ENCODE measurements at places on chromosomes 3 and 15.

DNA sequence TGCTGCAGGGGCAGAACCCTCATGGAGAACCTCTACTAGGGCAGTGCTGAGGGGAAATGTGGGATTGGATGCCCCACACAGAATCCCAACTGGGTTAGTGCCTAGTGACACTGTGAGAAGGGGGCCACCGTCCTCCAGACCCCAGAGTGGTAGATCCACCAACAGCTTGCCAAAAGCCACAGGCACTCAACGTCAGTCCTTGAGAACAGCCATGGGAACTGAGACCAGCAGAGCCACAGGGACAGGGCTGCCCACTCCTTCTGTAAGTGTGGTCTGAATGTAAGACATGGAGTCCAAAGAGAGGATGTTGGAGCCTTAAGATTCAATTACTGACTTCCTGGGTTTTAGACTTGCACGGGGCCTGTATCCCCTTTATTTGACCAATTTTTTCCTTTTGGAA lies 1451.5 kb downstream of the SI start:
- no peak for DNase-seq

- DNase-seq, result no peak
Measured at GRCh38 chr15:63223463-63223862, 34.1 kb downstream of the RAB8B start.

- DNase-seq, result peak; percentile 71
Measured at GRCh38 chr15:72117486-72118016, 399 bp downstream of the MYO9A start.

- DNase-seq, result no peak
Measured at GRCh38 chr3:13771496-13771895, 108.4 kb downstream of the WNT7A start.

DNA sequence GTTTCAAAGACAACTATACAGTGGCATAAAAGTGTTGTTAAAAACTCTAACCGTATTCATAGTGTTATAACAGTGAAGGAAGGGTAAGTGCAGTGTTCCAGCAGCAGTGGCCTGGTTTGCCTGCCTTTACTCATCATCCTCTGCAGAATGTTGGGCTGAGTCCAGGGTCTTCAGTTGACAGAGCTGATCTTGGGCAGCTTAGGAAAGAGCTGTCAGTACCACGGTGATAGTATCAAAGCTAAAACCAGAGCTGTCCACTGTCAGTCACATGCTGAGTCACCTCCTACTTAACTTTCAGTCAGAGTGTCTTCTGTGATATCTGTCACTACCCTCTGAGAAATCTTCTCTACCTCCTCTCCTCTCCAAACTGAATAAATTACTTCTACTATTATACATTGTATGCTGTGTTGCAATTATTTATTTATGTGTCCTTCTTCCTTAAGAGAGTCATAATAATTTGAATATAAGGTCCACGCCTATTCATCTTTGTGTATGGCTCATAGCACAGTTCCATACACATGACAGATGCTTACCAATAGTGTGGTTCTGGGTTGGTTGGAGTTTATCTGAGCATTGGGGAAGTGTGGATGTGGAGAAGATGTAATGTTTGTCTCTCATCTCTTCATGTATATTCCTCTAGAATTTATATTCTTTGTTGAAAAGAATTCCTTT lies 242.1 kb downstream of the ZIC1 start:
- DNase-seq, result no peak

- no peak for DNase-seq
Measured at GRCh38 chr3:30713885-30714503, 107.6 kb downstream of the TGFBR2 start.

DNA sequence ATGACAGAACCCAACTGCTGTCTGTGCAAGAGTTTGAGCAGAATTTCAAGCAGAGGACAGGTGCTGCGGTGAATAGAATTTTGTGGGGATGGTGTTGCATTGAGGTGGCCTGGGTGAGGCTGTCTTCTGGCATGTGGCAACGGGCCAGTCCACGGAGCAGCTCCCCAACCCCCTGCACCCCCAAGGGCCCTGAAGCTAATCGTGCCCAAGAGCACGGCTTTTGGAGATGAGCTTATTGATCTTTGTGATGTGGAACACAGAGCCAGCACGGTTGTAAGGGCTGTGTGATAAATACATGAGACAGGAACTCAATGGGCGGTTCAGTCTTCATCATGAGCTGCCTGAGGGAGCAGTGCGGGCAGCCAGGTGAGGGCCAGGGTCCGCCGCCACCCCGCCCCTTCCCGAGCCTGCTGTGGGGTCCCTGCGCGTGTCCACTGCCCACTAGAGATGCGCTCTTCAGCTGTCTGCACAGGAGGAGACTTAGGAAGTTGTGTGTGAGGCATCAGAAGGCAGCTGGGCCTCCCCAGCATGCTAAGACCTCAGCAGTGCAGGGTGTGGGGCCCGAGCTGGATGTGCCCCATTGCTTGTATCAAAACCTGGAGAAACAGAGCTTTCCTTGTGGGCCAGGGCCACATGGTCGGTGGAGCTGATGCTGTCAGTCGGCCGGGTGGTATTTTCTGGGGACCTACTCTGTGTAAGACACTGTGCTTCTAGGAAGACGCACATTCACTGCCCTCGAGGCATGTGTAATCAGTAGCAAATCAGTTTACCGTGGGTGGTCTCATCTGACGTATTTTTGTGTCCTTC lies 90.5 kb downstream of the CHRNA7 start:
- DNase-seq, result no peak

- no peak for DNase-seq
Measured at GRCh38 chr3:4419920-4420319, 47.1 kb downstream of the SUMF1 start.

GRCh38 chr3:150844484-150844883 lies 60.8 kb downstream of the MINDY4B start:
- no peak for DNase-seq

GRCh38 chr3:100546020-100546744 lies 53.8 kb downstream of the TMEM45A start:
- DNase-seq, result no peak

- DNase-seq, result no peak
Measured at GRCh38 chr15:90145259-90145658, 43.0 kb upstream of the IDH2 start.

GRCh38 chr3:100401674-100402041 lies 319 bp downstream of the LNP1 start:
- no peak for DNase-seq

DNA sequence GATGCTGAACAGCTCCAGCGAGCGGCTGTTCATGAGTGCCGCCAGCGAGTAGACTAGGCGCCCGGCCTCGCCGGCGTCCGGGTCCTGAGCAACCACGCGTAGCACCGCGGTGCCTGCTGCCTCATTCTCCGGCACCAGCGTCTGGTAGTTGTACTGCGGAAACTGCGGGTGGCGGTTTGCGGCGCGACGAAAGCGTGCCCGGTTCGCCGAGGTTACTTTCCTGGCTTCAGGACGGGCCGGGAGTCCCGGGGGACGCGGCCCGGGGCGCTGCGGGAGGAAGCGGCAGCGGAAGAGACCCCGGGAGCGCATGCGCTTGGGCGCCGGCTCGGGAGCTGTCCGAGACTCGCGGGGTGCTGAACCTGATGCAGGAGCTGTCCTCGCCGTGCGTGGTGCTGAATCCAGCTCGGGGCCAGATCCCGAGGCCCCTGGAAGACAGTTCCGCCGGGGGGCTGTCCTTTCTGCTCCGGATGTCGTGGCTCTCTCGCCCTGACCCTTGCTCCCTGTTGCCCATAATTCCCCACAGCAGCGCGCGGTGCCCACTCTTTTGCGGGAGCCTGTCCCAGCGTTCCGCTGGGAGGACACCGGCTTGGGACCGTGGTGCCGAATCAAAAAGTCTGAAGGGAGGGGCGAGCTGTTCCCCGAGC lies 1.1 kb downstream of the CELSR3 start:
- DNase-seq, result no peak

DNA sequence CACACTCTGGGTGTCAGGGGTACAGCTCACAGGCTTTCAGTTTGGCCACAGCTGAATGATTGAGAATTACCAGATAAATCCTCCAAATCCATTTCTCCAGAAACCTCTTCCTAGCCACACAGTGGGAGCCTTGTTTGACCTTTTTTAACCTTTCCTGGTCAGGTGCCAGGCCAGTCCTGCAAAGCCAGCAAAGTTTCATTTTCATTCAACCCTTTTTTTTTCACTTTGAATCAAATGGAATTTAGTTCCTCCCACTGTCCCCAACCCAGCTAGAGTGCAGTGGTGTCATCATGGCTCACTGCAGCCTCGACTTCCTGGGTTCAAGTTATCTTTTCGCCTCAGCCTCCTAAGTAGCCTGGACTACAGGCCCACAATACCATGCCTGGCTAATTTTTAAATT lies 67.8 kb downstream of the NSUN3 start:
- no peak for DNase-seq

GRCh38 chr3:54780336-54780735 lies 147.5 kb downstream of the LRTM1 start:
- no peak for DNase-seq

DNA sequence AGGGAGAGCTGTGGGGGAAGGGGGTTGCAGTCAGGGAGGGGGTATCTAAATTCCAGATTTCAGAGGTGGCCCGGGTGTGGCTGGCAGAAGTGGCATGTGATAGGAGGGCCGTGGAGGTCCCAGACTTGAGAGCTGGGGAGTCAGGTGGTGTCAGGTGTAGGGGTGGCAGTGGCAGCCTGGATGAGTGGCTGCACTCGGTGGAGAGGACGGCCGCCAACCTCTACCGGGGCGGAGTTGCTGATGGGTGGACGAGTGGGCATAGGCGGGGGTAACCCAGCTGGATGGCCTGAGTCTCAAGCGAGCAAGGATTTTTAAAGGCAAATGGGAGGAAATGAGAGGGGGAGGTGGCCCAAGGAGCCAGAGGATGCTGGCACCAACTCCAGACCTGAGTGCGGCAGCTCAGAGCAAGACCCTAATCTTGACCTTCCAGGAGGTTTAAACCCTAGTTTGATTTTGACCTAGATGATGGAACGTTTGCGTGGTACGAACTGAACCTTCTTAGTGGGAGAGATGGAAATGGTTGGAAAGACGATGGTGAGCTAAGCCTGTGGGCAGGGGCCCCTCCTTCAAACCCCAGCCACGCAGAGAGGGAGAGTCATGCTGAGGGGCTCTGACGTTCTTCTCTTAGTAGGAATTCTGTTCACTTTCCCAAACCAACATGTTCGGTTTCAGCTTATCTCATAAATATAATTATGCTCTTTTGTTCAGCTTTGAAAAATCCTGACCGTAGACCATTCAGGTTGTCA lies 8.0 kb downstream of the TRAK1 start:
- DNase-seq, result no peak

- no peak for DNase-seq
Measured at GRCh38 chr3:192655040-192655439, 72.3 kb downstream of the FGF12 start.

DNA sequence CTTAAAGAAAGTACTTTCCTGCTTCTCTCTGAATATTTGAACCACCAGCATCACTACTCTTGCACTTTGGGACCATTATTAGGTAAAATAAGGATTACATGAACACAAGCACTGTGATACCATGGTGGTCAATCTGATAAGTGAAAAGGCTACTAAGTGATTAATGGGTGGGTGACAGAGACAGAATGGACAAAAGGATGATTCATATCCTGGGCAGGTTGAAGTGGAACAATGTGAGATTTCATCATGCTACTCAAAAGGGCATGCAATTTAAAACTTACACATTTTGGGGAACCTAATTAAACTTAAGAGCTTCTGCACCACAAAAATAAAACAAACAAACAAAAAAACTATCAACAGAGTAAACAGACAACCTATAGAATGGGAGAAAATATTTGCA lies 172.0 kb upstream of the CD96 start:
- DNase-seq, result no peak

DNA sequence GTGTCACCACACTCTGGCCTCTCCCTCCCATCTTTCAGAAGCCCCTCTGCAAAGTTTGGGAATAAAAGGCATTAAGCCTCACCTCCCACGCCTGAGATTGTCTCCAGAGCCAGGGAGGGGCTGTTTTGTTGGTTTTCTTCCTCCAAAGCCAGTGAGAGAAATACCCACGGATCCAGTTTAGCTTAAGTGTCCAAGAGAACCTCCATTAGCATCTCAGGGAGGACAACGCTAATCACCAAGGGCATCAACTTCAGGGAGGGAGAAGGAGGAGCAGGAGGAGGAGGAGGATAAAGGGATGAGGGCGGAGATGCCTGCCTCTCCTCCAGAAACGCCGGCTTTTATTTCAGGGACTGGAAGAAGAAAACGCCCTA lies 101.6 kb downstream of the SRGAP3 start:
- no peak for DNase-seq

DNA sequence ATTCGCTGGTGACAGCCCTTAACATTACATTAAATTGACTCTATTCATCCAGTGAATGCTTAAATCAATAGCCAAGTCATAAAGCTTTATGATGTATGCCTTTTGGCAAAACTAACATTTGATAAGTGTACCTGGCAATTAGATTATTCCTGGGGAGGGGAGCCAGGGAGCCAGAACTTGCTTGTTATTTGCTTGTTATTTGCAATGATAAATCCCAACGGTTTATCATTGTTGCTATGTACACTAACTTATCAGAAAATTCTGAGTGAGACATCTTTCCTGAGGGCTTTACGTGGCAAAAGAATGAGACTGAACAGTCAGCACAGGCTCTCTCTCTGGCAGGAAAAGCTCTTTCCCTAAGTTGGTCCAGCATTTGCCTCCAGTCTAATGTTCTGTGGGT lies 35.8 kb upstream of the FBN1 start:
- no peak for DNase-seq

- no peak for DNase-seq
Measured at GRCh38 chr3:138441742-138442141, 7.3 kb downstream of the ESYT3 start.

GRCh38 chr15:69758291-69758771 lies 305.7 kb downstream of the RPLP1 start:
- no peak for DNase-seq

DNA sequence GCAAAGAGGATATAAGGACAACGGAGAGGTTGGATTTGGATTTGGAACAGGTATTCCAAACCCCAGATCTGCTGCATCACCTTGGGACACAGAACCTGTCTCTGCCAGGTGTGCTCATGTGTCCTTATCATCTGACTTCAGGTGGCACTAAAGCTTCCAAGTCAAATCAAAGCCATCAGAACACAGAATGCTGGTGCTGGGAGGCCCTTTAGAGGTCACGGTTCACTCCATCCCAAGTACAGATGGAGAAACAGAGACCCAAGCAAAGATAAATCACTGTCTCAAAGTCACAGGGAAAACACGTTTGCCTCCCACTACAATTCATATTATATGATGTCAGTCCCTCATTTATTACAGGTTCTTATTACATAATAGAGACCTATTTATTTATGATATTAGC lies 72.8 kb downstream of the HES1 start:
- no peak for DNase-seq

GRCh38 chr3:51508255-51508654 lies 8.4 kb upstream of the DCAF1 start:
- no peak for DNase-seq

- DNase-seq, result no peak
Measured at GRCh38 chr3:102443021-102443420, 8.2 kb downstream of the ZPLD1 start.

DNA sequence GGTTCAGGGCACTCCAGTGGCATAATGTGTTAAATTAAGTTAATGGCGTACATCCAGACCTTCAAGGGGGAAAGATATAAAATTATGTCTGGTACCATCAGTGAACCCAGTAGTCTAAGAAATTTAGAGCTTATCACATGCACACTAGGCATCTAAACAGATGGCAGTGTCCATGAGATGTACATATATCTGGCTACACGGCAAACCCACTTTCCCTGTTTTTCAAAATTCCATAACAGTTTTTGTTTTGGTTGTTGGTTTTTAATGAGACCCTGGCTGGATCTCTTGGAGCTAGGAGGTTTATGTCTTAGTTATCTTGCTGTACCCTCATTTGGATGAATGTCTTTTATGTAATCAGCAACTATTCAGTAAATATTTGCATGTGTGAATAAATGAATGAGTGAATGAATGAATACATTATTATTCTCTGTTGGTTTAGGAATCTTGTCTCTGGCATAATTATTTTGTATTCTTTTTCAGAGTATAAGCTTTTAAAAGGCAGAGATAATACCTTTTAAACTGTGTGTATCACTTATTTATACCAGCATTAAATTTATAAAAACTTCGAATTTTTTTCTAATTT lies 3.1 kb upstream of the UTS2B start:
- DNase-seq, result no peak
